ENCODE measurements at places on chromosomes 11 and 22.
A peak's percentile ranks its signal among the peaks of the same experiment; 100 is the strongest.

DNA sequence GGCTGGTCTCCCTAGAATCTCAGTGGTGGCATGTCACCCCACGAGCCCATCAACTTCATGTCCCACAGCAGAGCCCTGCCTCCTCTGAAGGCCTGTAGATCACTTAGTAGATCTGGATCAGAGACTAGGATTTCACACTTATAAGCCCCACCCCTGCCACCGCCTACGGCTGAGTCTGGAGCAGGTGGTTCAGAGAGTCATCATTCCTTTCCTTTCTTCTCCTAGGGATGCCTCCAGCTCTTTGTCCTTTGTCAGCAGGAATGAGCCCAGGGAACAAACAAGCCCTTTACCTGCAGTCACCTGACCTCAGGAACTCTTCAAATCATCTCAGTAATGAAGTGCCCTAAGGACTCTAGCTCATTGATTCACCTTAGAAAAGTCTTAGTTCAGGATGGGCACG is 37.8 kb downstream of the SCGB1A1 start:
- DNase-seq: no peak

DNA sequence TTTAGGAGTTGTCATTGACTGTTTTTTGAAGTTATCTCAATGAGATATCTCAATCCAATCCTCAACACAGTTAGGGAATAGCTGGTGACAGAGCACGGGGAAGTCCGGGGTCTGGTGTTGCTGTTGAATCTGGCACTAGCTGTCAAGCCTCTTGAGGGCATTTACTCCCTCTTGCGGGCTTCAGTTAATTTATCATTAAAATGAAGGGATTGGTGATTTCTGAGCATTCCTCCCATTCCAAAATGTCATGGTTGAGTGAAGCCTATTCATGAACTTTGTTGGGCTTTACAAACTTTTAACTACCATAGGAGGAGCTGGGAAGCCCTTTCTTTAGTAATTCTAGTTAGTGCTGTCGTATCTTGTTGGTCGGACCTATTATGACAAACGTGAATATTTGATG is 40.2 kb downstream of the UVRAG start:
- no peak for DNase-seq

GRCh38 chr22:49713003-49713402 is 114.7 kb downstream of the BRD1 start:
- DNase-seq: no peak

GRCh38 chr11:104547996-104548661 is 350.1 kb downstream of the CASP12 start:
- DNase-seq: no peak

- DNase-seq: no peak
Observed at GRCh38 chr11:19398273-19398672, 157.5 kb upstream of the E2F8 start.

GRCh38 chr11:76659672-76660532 is 10.6 kb downstream of the LRRC32 start:
- DNase-seq: no peak

GRCh38 chr11:75198278-75198973 is 42.1 kb upstream of the TPBGL start:
- DNase-seq: no peak

DNA sequence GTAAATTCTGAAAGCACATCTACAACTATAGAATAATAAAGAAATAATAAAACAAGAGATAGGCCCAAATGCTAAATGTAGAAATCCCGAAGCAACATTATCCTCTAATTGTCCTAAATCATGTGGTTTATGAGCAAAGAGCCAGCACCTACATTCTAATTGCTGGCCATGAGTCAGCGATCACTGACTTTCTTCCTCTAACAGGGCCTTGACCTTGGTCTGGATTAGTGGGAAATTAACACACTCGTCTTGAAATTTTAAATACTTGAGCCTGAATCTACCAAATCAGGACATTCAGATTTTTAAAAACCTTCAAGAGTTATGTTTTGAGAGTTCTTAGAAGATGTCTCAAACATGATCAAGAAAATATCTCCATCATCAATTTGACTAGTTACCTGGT is 727.6 kb downstream of the METTL15 start:
- no peak for DNase-seq

- no peak for DNase-seq
Observed at GRCh38 chr11:76455331-76455730, 10.5 kb downstream of the EMSY start.

DNA sequence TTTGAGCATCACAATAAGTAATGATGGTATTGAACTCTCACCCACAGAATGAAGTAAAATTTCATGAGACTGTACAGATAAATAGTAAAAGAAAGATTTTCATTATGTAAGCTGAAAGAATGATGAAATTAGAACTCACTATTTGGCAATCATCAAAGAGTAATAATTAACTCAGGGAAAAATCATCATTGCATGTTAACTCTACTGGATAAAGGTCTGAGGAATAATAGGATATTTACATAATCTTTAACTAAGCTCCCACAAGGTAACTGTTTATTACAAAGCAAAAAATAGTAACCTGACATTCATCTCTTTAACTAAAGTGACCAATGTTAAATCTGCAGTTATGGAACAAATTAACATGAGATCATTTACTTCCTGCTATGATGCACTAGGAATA is 739.9 kb downstream of the FAM181B start:
- no peak for DNase-seq

GRCh38 chr11:61071208-61071681 is 31.0 kb upstream of the CD5 start:
- peak; percentile 74 for DNase-seq

DNA sequence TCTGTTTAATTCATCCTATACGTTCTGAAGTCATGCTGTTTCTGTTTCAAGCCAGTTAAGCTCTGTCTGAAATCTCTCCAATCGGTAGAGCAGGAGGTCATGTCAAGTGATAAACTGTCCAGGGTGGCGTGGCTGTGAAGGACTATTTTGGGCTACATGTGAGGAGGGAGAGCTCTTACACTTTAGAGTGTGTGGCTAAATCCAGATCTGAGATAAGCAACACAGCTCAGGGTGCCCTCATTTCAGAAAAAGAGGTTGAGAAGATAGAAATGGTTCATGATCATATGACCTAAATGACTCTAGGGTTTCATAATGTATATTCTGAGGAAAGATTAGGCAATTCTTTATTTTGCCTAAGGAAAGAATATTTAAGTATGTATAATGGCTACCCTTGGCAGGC is 8.4 kb downstream of the BLID start:
- DNase-seq: no peak

DNA sequence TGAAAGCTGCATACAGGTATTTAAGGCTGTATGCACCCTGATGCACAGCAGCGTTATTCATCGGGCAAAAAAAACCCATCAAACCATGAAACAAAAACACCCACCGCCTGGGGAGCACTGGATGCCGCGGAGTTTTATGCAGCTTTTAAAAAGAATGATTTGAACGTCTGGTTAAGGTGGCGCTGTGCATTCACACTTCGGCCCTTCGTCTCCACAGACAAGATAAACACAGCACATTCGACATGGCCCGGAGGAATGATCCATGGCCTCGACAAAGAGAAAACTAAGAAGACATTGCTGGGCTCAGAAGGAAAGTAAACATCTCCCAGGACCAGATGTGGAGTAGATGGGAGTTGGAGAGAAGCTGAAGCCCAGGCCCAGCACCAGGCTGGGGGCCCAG is 40.8 kb upstream of the GAL start:
- DNase-seq: no peak

- no peak for DNase-seq
Observed at GRCh38 chr11:123187665-123188507, 7.2 kb downstream of the CLMP start.

GRCh38 chr11:47152126-47152952 is 24.3 kb downstream of the ARFGAP2 start:
- DNase-seq: no peak

DNA sequence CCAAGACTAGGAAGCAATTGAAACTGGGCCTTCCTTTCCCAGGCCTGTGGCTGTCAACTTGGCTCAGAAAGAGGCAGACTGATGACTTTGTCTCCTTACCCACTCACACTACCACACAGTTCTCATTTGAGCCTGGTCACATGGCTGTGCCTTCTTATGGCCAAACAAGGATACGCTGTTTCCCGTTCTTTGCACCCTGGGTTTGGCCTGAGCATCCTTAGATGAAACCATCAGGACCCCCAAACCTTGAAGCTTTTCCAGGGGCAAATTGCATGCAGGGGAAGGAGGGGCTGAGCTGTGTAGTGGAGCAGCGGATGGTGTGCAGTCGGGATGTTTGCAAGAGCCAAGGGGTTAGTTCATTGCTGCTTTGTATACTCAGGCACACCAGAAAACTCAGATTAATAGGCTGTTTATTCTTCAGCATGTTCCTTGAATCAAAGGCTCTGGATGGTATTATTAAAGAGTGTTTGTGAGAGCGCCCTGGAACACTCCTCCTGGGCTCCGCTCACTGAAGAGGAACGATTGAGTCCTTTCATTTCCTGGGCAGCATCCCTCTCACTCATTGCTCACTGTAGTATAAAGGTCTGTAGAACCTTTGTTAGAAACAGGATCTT is 69.8 kb downstream of the ARFGAP2 start:
- DNase-seq: no peak

- DNase-seq: no peak
Observed at GRCh38 chr11:60029015-60029632, 11.1 kb upstream of the OOSP2 start.

DNA sequence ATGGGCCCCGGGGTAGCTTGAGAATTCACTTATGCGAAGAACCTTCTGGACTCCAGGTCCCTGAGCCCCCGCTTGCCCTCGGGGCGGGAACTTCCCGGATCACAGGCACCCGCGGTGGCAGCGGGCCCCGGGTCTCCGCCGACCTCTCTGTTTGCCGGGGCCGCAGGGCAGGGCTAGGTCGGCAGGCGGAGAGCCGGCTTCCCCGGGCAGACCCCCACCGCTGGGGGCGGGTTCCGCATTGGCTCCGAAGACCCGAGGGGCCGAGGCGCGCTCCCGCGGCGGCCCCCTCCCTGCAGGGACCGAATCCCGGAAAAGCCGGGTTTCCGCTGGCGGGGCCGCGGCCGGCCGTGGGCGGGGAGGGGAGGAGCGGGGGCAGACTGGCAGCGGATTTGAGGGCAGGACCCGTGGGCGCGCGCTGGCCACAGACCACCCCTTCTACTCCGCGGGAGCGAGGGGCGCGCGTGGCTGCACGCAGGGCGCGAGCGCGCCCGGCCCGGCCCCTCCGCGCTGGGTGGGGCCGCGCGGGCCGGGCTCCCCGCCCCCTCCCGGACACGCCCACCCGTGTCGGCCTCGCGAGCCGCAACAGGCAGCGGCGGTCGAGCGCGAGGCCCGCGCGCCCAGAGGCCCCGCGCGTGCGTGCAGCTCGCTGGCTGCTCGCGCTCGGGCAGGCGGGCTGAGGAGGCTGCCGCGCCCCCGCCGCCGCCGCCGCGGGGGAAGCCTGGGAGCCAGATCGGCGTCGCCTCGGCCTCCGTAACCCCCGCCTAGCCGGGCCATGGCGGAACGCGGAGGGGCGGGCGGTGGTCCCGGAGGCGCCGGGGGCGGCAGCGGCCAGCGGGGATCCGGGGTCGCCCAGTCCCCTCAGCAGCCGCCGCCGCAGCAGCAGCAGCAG is at the start of gene PACS1:
TSS of gene PACS1 (plus strand) at position 558 of the 889 bp plus-strand sequence. CDS start at position 773, 215 bp downstream.
- DNase-seq: peak; percentile 84

DNA sequence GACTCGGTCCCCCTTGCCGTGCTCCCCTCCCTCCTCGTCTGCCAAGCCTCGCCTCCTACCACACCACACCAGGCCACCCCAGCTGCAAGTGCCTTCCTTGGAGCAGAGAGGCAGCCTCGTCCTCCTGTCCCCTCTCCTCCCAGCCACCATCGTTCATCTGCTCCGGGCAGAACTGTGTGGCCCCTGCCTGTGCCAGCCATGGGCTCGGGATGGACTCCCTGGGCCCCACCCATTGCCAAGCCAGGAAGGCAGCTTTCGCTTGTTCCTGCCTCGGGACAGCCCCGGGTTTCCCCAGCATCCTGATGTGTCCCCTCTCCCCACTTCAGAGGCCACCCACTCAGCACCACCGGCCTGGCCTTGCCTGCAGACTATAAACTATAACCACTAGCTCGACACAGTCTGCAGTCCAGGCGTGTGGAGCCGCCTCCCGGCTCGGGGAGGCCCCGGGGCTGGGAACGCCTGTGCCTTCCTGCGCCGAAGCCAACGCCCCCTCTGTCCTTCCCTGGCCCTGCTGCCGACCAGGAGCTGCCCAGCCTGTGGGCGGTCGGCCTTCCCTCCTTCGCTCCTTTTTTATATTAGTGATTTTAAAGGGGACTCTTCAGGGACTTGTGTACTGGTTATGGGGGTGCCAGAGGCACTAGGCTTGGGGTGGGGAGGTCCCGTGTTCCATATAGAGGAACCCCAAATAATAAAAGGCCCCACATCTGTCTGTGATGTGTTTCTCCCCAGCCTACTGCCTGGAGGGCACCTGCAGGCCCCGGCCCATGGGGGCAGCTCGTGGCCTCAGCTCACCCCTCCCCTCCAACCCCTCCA is 29.8 kb downstream of the CAPN1 start:
- no peak for DNase-seq

DNA sequence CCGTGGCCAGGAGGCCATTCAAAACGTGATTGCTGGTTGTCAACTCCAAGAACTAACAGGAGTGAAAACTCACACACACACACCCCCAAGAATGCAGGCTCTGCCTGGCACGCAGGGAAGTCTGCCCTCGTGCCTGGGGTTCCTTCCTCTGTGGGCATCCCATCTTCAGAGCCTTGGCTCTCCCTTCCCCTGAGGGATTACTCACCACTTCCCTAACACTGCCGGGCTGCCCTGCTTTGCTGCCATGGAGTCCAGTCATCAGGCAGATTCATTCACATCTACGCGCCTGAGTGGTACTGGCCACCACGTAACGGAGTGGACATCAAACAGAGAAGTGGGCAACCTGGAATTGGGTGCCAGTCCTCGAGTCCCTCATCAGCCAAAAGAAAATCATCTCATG is 120.7 kb upstream of the TMEM45B start:
- no peak for DNase-seq

DNA sequence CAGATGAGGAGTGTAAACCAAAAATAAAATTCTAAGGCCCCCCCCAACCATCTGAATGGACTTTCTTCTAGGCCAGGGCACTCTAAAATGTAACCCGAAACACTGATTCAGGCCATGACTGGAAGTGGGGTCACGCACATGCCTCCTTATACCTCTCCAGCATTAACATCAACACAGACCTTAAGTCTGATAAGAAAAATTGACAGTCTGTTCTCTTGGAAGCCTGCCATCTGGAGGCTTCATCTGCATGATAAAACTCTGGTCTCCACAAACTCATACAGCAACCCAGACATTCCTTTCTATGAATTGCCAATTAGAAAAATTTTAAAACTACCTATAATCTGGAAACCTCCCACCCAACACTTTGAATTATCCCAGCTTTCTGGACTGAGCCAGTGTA is 3.9 kb upstream of the SERGEF start:
- DNase-seq: no peak

- DNase-seq: no peak
Observed at GRCh38 chr11:108237058-108237481, 14.2 kb downstream of the ATM start.

- no peak for DNase-seq
Observed at GRCh38 chr22:35729309-35729698, 11.6 kb downstream of the APOL5 start.
